Foreskin fibroblast (primary cell): ENCODE measurements at places on chromosomes 16 and 17.

DNA sequence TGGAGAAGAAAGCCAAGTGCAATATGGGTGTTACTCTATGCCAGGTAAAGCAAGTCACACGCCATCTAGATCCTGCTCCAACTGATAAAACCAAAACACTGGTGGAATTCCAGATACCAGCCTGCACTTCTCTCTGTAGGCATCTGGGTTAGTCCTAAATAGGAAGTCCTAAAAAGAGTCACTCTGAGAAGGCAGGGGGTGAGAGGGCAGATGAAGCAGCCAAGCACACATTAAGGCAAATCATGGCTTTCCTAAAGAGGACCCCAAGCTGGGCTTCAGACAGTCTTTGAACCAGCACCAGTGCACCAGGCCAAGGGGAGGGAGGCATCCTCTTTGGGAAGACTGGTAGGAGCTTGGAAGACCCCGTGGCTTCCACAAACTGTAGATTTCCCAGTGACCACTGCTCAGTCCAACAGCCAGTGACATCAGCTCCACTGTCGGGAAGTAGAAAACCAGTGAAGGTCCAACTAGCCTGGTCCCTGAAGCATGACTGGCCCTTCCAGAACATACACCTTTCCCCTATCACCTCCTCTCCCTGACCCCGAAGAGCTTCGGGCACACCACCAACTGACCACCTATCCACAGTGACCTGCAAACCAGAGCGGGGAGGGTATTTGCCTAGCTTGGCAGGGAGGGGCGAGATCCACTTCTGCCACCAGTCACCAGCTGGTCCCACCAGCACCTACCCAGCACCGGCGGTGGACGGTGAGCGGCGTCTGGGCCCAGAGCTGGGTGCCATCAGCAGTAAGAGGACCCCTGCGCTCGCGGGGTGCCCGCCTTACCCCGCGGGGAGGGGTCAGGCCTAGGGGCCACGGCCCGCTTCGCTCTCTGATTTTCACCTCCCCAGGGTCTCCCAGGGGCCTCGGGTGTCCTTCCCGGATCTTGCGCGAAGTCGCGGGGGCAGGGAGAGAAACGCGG, 1.0 kb downstream of the LITAF start:
- peak; percentile 46 for DNase-seq

DNA sequence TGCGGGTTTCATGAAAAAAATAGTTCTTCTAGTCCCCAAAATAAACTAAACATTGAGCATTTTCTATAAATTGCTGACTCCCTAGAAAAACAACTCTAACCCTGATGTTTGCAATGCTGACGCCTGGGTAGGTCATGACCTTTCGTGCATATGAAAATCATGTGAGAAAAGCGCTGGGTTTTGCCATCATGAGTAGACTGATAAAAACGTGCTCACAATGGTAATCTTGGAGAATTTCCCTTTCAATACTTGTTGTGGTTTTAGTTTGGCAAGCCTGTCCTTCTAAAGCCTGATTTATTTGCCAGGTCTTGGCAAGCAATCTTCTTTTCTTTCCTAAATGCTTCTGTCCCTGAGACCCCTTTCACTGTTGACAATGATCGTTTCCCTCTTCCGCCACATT, 4.0 kb upstream of the CLEC10A start:
- DNase-seq, result no peak

DNA sequence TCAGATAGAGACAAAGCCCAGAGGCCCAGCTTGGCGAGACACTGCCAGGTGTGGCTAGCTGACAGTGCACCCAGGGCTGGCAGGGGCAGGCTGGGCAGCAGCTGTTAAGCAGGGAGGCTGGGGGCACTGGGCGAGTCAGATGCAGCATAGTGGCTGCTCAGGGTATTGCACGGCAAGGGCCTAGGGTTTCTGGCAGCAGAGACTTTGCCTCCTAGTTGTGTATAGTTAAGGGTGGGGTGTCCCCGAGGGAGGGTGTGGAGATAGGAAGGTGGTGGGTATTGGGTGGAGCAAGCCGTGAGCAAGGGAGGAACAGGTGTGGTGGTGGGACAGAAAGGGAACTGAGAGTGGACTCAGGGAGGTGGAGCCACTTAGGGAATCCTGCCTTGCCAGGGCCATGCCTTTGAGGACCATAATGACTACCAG, 66.0 kb downstream of the SMPD3 start:
- DNase-seq, result no peak

DNA sequence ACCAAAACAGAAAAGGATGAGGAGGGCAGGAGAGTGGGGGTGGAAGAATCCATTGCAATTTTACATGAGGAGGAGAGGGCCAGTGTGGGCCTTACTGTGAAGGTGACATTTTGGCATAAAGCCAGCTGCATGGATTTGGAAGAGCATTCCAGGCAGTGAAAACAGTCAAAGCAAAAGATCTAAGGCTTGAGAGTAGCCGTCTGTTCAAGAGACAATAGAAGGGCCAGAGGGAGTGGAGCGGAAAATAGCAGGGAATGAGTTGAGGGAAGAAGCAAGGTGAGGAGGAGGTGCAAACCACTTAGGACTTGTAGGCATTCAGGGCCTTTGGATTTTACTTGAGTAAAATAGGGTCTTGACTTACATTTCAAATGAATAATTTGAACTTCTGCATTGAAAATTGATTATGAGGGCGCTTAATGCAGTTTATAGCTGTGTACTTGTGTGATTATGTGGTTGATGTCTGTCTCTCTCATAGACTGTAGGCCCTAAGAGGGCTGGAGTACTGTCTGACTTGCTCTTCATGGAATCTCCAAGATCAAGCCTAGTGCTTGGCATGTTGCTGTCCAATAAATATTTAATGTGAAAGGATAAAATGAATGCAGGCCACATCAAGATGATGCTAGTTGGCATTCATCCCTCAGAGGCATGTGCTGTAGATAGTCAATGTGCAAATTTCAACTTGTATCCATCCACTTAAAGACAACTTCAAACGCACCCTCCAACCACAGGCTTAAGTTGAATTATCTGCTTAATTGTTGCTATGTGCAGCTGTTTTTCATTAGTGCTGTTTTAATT, 772.1 kb upstream of the RBFOX1 start:
- no peak for DNase-seq

DNA sequence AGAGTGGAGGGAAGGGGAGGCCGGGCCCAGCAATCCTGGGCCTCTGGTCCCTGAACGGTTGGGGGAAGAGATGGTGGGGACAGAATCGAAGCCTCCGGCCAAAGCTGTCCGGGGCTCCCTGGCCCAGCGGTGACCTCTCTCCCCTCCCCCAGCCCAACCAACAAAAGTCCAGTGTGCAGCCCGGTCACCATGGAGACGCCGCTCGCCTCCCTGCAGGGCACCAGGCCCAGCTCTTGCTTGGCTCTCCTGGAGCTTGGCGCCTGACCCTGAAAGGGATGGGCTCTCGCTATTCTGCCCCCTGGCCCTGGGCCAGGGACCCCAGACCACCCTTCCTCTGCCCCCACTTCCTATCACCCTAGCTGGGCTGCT, 1.3 kb downstream of the METRN start:
- peak; percentile 72 for DNase-seq

DNA sequence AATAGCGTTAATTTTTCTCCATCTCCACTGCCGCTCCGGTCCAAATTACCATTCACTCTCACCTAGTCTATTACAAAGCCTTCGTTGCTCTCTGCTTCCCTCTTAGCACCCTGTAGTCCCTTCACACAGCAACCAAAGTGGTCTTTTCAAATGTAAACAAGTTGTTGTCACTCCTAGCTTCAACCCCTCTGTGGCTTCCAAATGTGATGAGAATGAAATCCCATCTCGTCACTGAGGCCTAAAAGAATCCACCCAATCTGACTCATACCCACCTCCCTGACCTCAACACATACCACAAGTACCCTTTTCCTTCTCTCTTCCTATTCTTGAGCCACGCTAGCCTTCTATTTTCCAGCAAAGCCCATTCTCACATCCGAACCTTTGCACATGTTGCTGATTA, 2.2 kb upstream of the PELP1 start:
- peak; percentile 80 for DNase-seq

GRCh38 chr17:51427323-51427811, 167.0 kb downstream of the UTP18 start:
- DNase-seq, result no peak

DNA sequence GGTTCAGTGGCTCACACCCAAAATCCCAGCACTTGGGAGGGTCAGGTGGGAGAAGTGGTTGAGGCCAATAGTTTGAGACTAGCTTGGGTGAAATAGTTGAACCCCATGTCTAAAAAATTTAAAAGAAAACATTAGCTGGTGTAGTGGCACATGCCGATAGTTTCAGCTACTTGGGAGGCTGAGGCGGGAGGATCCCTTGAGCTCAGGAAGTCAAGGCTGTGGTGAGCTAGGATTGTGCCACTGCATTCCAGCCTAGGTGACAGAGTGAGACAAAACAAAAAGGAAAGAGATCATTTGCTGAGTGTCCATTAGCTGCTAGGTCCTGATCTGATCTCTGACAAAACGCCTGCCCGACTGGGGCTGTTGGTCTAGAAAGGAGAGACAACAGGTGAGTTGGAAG, 14.1 kb upstream of the DBNDD1 start:
- DNase-seq, result no peak

DNA sequence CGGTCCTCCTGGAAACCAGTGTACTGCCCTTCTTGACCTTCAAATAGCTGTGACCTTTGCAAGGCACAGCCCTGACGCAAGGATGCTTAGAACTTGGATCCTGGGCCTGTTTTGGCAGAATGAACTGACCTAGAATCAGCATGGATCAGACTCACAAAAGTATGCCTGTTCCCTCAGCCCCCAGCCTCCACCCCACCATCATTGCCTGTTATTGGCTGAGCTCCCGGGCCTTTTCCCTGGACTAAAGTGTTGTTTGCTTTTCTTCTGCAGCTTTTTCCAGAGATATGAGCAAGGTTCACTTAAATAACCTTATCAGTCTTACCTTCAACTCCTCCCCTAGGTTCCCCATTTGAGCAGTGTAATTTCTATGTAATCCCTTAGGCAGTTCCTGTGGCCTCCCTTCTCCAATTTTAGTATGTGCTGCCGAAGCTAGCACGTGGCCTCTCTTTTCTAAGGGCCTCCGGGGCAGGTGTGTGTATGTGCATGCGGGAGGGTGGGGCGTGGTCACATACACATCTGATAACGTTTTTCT, 347.4 kb downstream of the MAF start:
- no peak for DNase-seq

GRCh38 chr17:45579529-45580495, 89.3 kb upstream of the PLEKHM1 start:
- DNase-seq, result no peak

GRCh38 chr16:1958715-1959268, 546 bp upstream of the NDUFB10 start:
- DNase-seq, result no peak
